Stomach (tissue), 19 donors: ENCODE measurements at places on chromosomes 4 and X. TPM values are rescaled to one million over a fixed set of nuclear protein-coding genes. Genes with fewer than 3 reads are reported as not detected.

DNA sequence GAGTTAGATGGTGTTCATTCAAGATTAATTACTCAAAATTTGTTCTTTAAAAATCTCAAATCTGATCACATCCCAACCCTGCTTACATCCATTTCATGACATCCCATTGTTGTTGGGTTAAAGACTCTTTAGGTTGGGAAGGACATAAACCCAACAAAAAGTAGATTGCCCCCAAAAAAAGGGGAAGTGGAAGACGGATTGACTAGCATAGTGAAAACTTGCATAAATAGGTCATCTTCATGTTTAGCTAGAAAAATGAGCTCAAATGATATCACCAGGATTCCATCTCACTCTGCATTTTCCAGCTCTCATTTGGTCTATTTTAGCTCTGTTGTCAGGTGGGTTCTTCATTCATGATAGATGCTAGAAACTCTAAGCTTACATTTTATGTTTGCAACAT, 18.5 kb upstream of the TET2 start:
- no peak for DNase-seq

- no peak for DNase-seq
Measured at GRCh38 chr4:76726176-76726575, 171.8 kb downstream of the SOWAHB start.

GRCh38 chr4:127249066-127249766, 383.5 kb upstream of the INTU start:
- DNase-seq = no peak

Gene REST
- total RNA-seq = 78.6 TPM

Gene RPS6KA6
- total RNA-seq = 0.89 TPM
